Right lung (tissue), 10 donors: ENCODE measurements at places on chromosomes 5 and 9.
A peak's percentile ranks its signal among the peaks of the same experiment; 100 is the strongest.

DNA sequence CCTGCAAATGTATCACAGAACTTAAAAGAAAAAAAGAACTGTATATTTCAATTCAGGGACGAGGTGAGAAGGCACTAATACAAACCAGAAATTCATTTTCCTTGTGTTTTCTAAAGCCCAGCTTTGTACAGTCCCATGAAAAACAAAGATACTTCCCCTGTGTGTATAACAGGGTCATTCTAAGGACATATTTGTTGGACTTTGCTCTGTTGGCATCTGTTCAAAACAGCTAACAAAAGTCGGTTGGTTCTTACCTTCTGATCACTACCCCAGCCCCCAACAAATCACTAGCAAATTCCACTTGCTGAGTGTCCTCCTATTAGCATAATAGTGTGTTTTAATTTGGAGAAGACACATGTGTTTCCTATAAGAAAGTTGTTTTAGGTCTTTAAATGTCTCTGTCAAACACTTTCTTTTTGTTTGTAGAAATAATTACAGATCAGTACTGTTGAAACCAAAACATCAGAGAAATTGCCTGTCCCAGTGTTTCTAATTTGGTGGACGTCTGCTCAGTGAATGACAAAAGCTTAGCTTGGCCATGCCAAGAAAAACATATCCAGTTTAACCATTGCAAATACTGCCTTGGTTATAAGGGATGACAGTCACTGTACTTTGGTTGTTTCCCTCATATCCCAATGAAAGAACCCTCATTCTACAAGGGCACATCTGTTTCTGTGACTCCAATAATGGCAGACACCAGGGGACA, 480.5 kb downstream of the EBF1 start:
- no peak for DNase-seq

- no peak for DNase-seq
Measured at GRCh38 chr5:148452499-148453193, 68.9 kb downstream of the FBXO38 start.

GRCh38 chr9:105330755-105331154, 86.3 kb downstream of the SLC44A1 start:
- DNase-seq, result no peak

GRCh38 chr9:8651846-8652215, 852.3 kb upstream of the DMAC1 start:
- no peak for DNase-seq

GRCh38 chr5:147629196-147629595, 119.3 kb upstream of the DPYSL3 start:
- DNase-seq, result no peak

- DNase-seq, result no peak
Measured at GRCh38 chr9:6665628-6666027, 20.1 kb upstream of the GLDC start.

DNA sequence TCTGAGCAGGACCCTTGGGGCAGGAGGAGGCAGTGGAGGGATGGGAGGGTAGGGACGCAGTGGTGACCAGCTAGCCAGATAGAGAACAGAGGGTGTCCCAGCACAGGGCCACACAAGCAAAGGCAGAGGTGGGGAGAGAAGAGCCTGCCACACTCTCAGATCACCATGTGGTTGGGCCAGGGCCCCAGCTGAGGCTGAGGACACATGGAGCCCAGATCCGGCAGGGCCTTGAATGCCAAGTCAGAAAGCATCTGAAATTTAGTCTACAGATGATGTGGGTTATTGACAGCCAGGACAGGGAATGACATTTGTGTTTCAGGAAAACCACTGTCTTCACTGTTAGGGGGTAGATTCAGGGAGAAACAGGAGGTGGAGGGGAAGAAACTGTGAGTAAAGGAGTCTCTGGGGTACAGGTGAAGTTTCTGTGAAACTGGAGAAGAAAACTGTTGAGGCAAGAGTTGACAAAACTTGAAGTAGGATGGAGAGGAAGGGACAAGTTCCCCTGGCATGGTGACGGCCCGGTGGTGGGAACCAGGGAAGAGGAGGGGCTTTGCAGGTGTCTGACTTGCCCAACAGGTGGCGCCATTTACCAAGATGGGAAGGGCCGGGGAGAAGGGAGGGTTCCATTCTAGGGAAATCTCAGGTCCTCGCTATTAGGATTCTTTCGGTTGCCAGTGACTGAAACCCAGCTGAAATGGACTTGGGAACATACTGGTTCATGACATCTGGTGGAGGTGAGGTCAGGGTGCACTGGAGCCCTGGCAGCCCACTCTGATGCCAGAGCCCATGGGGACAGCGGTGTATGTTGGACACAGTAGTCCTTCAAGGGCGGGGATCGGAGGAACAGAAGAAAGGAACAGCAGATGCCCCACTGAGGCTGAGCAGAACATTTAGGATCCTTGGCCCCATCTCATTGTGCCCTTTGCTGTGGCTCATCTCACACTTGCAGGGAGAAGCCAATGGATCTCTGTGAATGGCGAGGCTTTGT, 100.1 kb downstream of the KCNIP1 start:
- DNase-seq, result peak; percentile 31

DNA sequence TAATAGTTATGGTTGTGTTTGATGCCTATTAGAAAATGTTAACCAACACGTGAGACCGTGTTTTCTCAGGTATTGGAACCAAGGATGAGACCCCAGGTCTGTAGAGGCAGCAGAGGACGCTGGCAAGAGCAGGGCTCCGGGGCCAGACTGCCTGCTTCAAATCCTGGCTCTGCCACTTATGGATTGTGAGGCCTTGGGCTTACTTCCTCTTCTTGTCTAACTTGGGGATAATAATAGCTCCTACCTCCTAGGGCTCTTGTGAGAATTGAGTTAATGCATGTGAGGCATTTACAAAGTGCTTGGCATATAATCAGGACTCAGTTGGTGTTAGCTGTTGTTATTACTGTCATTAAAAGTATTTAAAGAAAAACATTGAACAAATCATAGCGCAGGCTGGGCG, 85.5 kb upstream of the PITX1 start:
- DNase-seq, result no peak

DNA sequence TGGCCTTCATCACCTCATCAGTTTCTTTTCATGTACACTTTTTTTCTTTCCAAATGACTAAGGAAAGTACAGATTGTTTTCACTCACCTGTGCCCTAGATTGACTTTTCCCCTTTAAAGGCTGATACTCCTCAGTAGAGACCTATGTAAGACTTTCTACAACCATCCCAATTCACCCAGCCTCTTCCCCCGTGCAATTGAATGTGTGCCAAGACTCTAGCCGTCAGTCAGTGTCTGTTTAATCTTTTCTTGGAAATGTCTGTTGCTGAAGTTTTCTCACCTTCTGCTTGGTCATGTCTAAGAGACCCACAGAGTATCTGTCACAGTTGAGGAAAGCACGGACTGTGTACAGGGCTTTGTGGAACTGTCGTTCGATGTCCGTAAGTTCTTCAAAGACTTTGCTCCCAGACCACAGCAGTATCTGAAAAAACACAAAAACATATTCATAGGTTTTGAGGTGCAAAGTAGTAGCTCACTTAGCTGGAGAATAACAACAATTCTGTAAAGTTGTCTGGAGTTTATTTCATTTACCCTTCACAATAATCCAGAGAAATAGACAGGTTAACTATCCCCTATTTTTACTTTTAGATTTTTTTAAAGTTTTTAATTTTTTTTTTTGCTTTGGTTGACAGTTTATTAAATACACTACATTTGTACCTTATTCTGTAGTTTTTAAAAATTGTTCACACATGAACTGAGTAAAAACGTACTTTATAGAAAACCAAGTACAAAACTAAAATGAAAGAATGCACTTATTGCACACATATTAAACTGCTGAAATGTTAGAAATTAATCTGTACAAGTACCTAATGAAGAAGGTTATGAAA, 13.6 kb downstream of the PDE6A start:
- DNase-seq, result no peak

DNA sequence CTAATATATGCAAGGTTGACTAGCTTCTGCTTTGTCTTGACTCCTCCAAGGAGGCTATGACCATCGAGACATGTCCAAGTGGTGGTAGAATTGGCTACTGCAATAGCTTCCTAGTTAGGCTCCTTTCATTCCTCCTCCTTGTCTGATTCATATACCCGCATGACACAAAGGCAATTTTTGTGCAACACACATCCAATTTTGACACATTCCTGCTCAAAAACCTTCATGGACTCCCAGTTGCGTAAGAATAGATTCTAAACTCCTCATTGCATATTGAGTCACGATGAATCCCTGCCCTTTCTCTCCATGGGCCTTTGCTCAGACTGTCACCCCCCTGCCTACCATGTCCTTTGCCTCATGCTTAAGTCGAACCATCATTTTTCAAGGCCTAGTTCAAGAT, 344.5 kb downstream of the ACTL7B start:
- no peak for DNase-seq

GRCh38 chr5:61052882-61053281, 107.9 kb downstream of the NDUFAF2 start:
- DNase-seq, result no peak

DNA sequence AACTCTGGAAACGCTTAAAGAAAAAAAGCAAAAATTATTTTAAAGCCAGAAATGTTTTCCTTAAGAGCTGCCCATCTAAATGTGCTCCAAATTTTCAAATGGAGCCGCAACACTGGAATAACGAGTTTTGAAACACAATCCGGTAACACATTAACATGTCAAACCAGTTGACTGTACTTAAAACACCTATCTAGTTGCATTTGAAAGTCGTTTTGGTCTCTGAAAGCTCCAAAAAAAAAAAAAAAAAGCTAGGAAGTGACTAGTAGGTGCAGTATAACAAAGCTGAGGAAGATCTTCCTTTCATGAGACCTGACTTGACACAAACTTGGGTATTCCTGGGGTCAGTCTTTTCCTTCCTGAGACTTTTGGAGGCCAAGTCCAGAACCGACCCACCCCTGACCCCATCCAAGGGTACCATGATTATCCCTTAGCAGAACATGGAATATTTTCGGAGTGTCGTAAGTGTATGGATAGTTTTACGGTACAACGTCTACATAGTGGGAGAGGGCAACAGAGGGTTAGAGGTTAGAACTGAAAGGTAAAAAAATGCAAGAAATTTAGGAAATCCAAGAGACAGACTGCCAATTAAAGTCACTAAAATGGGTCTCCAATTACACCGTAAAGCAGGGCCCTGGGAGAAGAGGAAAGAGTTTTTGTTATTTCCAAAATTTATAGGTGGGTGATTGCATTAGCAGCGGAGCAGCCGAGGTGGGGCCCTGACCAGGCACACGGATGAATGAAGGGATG, 812 bp downstream of the CETN3 start:
- peak; percentile 17 for DNase-seq

GRCh38 chr9:109771087-109771486, 8.9 kb upstream of the PALM2AKAP2 start:
- DNase-seq, result no peak
